HS-5 (cell line): ENCODE measurements at places on chromosomes 6 and 20.

DNA sequence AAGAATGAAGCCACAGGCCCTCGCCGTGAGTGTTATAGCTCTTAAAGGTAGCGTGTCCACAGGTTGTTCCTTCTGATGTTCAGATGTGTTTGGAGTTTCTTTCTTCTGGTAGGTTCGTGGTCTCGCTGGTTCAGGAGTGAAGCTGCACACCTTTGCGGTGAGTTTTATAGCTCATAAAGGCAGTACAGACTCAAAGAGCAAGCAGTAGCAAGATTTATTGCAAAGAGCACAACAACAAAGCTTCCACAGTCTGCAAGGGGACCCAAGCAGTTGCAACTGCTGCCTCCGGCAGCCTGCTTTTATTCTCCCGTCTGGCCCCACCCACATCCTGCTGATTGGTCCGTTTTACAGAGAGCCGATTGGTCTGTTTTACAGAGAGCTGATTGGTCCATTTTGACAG, 5.2 kb downstream of the HIVEP1 start:
- no peak for DNase-seq

- DNase-seq, result no peak
These were observed 83.1 kb upstream of the PHACTR2 start for GRCh38 chr6:143594647-143595046.

- DNase-seq, result no peak
These were observed 118.3 kb upstream of the ECI2 start for GRCh38 chr6:4253604-4254231.

DNA sequence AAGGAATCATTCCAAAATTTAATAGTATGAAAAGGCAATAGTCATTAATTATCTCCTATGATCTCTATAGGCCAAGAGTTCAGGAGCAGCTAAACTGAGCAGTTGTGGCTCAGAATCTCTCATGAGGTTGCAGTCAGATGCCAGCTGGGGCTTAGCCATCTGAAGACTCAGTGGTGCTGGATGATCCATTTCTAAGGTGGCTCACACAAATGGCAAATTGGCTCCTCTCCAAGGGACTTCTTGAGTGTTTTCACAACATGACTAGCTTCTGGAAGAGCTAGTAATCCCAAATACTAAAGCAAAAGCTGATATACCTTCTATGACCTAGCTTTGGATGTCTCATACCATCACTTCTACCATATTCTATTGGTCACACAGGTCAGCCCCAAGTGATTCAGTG, 104.2 kb downstream of the HAO1 start:
- DNase-seq, result no peak

GRCh38 chr6:112501705-112502104, 154.6 kb downstream of the RFPL4B start:
- DNase-seq, result no peak

- no peak for DNase-seq
These were observed 14.1 kb downstream of the SNX14 start for GRCh38 chr6:85579581-85579980.

DNA sequence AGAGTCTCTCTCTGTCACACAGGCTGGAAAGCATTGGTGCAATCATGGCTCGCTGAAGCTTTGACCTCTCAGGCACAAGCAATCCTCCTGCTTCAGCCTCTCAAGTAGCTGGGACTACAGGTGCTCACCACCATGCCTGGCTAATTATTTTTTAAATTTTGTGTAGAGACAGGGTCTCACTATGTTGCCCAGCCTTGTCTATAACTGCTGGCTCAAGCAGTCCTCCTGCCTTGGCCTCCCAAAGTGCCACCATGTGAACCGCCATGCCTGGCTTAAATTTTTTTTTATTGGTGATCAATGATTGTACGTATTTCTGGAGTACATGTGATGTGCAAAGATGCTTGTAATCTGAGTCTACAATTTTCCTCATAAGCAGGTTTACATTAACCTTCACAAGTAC, 54.8 kb downstream of the THBS2 start:
- no peak for DNase-seq

DNA sequence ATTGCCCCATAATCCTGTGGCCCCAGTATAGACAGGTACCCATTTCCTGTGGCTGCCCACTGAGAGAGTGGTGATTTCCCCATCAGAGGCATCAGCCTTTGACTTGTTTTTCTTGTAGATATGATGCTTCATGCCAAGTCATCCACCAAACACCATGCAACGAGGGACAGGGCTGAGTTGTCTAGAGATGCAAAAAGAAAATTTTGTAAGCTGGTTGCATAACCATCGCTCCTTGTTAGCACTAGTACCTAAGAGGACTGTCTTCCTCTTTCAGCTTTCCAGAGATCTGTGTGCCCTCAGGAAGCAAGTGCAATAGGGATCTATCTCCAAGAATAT, 166.8 kb downstream of the BCAS1 start:
- peak; percentile 99 for DNase-seq

GRCh38 chr6:168097221-168097620, 18.2 kb upstream of the FRMD1 start:
- DNase-seq, result no peak

DNA sequence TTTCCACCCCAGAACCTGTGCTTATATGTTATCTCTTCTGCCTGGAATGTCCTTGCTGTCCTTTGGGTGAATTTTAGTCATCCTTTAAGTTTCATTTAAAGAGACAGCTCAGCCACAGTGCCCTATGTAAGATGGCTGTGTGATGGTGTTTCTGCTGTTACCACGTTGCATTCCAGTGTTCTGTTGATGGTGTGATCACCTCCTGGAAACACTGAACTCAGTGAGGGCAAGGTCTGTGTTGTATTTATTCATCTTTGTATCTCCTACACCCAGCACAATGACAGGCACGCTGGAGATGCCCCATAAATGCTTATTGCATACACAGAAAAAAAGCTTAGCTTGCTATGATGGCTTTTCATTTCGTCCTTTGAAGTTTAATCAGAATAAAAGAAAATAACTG, 102.5 kb downstream of the MAP3K7 start:
- DNase-seq, result no peak

DNA sequence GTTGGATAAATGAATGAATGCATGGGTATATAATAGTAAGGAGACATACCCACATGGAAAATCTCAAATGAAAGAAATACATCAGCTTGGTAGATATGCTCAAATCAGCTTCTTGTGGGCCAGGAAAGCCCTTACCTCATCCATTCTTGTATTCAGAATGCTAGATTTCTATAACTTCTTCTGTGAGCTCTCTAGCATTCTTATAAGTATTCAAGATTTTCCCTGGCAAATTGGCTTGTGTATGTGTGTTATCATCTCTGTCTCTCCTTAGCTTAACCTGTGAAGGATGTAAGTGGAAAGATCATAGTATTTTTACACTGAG, 100.8 kb downstream of the OR2B2 start:
- DNase-seq, result no peak

GRCh38 chr20:22473293-22473692, 111.1 kb downstream of the FOXA2 start:
- no peak for DNase-seq

DNA sequence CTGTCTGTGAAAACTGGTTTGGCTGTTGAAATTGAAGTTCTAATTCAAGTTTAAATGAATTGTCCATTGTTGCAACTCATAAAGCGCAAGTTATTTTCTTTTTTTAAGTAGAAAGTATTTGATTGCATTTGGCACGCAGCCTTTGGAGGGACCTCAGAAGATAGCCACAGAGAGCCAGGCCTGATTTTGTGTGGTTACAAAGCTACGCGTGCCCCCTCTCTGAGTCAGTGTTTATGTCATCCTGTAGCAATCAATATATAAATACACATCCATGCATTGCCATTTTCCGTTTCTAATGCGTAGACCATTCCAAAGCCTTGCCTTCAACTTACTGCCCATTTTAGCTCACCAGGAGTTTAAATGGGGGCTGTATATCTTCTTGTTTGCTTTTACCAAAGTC, 173.2 kb downstream of the TMEM242 start:
- DNase-seq, result peak; percentile 82

- no peak for DNase-seq
These were observed 81.1 kb downstream of the PLCG1 start for GRCh38 chr20:41218466-41218865.

DNA sequence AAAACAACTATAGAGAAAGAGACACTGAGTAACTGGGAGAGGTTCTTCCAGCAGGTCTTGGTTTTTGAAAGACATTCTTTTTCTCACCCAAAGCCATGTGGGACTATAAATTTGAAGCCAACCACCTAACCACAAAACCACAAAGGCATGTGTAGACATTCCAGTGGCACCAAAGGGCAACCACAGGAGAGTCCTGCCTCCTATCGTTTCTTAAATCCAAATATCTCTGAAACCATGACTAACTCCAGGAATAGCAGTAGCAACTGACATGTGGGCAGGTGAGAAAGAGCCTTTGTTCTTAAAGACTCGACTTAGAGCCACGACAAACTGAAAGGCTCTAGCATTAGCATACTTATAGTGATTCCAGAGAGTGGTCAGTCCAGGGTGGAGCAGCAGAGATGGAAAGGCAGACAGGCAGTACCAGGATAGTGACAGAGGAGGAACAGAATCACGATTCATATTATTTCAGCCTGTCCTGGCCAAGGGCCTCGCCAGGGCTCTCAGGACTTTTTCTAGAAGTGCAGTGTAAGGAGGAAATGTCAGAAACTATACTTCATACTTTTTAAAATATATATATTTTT, 9.4 kb upstream of the COL9A1 start:
- peak; percentile 76 for DNase-seq

DNA sequence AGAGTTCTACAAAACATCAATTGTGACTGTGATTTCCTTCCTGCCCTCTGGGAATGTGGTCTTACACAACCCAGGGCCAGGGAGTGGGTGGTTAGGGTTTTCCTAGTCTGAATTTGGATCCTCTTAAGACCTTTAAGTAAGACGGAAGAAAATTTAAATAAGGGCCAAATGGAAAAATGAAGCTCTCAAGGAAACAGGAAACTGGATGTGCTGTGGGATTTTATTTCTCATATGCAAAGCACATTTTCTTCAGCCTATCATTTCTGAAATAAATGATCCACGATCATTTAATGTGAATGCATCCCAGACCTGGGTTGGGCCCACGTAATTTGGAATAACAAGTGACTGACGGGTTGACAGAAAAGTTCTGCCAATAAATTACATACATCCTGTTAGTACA, 243.6 kb downstream of the CLIC5 start:
- no peak for DNase-seq

DNA sequence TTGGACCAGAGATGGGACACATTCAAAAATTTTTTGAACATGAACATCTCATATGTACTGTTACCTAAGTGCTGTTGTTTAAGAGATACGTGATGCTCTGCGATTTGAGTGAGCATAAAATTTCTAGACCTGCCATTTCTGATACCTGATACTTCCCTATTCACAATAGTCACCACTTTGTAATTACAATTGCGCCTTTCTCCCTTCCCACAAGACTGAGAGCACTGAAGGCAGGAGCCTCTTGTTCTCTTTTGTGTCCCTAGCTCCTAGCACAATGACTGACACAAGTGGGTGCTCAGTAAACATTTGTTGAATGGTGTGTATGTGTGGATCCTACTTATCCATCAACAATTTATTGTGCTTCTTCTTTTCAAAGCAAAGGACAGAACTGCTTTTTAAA, 92.8 kb upstream of the TMEM30A start:
- no peak for DNase-seq

GRCh38 chr20:61146023-61146422, 106.0 kb upstream of the CDH4 start:
- DNase-seq, result no peak

GRCh38 chr20:59958123-59958522, at the start of gene CDH26:
Gene CDH26 (plus strand): TSS chr20:59958423. CDS start chr20:59958727, 304 bp downstream.
- DNase-seq, result no peak

DNA sequence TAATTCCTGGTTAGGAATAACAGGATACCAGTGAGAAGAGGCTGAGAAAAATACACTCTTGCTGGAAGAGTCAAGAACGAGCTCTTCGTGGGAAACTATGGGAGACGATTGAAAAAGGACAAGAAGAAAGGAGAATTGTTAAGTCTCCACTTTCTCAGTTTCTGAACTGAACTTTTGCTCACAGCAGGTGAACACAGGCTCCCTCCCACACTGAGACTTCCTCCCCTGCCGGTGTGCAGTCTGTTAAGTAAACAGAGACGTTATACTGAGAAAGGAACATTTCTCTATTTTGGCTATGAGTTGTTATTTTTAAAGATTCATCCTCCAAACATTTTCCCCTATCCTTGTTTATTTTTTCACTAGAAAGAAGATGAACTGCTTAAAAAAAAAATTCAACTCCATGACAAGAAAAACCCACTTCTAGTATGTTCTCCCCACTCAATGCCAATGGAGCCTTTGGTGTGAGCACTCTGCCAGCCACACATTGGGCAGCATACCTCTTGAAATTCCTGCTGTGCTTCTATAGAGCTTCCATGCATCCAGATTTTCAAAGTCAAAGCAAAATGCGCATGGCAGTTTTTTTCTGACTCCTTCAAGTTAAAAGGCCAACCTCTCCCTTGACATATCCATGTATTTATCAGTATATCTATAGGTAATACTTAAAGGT, 250.5 kb downstream of the ESR1 start:
- no peak for DNase-seq

- no peak for DNase-seq
These were observed 41.1 kb downstream of the PPP1R3G start for GRCh38 chr6:5126214-5126613.
